ENCODE measurements at places on chromosomes 6 and 20.

GRCh38 chr20:18258126-18258860 lies 30.0 kb upstream of the ZNF133 start:
- no peak for DNase-seq

DNA sequence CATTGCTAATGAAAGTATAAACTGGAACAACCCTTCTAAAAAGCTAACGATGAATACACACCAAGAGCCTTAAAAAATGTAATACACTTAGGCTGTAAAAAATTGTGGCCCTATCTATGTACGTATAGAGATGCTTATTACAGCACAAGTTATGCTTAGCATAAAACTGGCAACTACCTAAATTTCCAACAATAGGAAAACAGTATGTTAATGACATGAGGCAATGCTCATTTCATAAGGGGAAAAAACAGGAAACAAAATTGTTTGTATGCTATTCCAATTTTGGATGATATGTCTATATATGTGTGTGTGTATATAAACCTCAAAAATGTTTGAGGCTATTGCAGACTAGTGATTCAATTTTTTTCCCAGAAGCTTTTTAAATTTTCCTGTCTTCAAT lies 82.5 kb downstream of the DTNBP1 start:
- DNase-seq = no peak

GRCh38 chr6:28212510-28213212 lies 12.4 kb upstream of the ZSCAN9 start:
- peak; percentile 66 for DNase-seq

GRCh38 chr6:157904999-157905398 lies 76.7 kb upstream of the SYNJ2 start:
- DNase-seq = no peak

GRCh38 chr6:157774153-157775135 lies 48.6 kb upstream of the SNX9 start:
- DNase-seq = no peak

- no peak for DNase-seq
Observed at GRCh38 chr6:38406096-38406495, 233.6 kb downstream of the BTBD9 start.

DNA sequence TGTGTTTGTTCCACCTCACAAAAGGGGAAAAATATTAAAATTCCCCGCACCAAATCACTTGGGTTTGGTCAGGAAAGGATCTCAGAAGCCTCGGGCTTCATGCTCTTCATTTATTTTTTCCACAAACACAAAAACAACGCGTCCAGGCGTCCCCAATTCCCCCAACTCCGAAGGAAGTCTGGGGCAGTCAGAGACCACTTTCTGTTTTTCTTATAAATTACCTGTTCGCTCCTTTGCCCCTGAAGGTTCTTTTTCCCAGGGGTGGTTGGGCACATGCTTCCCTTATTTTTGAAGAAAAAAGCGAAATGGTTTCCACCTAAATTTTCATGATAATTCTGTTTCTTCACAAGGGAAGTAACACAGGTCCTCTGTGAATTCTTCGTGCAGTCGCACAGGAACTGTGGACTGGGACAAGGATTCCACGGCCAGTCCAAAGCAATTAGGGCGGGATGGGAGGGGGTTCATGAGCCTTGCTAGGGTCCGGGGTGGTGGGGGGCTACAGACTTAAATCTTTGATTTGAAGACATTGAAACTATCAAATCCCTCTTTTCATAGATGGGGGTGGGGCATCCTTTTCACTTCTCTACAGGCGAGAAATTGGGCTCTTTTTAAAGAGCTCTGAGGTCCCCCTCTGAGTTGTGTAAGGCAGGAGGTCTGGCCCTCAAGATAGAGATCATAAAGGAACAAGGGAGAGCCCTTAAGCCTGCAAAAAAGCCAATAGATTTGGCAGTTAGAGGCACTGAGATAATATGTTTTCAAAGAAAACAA lies 30.5 kb upstream of the HFE start:
- DNase-seq = no peak

GRCh38 chr6:169714178-169714577 lies 10.1 kb downstream of the PHF10 start:
- no peak for DNase-seq

Data from NCI-H1436 treated with DMSO at 0.1 percent for 48 hours (cell line).